ENCODE measurements at places on chromosomes 7 and 10.

DNA sequence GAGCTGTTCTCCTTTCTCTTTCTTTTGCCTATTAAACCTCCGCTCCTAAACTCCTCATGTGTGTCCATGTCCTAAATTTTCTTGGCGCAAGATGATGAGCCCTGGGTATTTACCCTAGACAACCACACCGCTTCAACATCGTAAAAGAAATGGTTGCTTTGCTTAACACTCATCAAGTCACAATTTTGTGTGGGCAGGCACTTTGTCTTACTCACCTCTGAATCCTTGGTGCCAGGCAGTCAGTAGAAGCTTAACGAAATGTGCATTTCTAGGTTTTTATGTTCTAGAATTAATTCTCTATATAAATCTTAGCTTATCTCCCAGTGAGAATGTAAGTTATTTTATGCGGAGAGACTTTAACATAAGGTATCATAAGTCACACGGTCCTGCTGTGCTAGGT, 478.7 kb downstream of the CALN1 start:
- DNase-seq = no peak

DNA sequence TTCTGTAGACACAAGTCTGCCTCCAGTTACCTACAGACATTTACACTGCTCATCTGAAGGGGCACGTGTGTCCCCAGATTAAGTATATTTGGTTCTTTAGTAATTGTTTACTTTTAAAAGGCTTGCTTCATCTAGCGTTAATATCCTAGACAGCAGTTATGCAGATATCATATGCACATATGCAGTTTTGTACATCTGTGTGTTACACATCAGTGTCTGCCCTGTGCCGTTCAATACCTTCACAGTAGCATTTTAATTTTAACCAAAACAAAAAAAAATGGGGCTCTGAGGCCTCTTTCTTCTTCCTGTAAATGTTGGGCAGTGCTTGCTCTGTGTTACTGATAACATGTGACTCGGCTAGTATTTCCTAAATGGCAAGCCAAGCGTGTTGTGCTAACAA, 331.4 kb upstream of the MGMT start:
- DNase-seq = no peak

- peak; percentile 92 for DNase-seq
These were observed at the start of gene DNAAF5 for GRCh38 chr7:726084-726853. TSS of gene DNAAF5 (plus strand) at chr7:726699. CDS start at chr7:726721, 22 bp downstream.

- no peak for DNase-seq
These were observed 34.8 kb upstream of the ZMIZ2 start for GRCh38 chr7:44713680-44714335.

GRCh38 chr7:128860158-128861073, 2.2 kb upstream of the ATP6V1F start:
- no peak for DNase-seq

GRCh38 chr10:112456533-112456932, 9.5 kb downstream of the VTI1A start:
- DNase-seq = no peak

- no peak for DNase-seq
These were observed 10.6 kb downstream of the ZYX start for GRCh38 chr7:143391462-143392404.

DNA sequence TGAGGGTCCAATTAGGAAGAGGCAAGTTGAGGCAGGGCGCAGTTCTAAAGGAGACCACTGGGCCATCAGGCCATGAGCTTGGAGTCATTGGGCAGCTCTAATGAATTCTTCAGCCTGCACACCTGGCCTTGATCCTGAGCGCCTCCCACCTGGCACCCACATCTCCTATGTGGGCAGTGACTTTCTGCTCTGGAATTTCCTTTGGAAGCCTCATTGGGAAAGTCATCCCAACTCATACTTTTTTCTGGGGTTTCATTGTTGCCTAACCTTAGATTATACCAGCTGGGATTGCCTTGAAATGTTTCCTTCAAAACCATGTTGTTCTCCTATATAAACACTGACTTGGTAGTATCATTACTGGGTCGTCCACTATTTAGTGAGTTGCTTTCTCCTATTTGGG, 54.1 kb downstream of the PLPP4 start:
- DNase-seq = peak; percentile 66

DNA sequence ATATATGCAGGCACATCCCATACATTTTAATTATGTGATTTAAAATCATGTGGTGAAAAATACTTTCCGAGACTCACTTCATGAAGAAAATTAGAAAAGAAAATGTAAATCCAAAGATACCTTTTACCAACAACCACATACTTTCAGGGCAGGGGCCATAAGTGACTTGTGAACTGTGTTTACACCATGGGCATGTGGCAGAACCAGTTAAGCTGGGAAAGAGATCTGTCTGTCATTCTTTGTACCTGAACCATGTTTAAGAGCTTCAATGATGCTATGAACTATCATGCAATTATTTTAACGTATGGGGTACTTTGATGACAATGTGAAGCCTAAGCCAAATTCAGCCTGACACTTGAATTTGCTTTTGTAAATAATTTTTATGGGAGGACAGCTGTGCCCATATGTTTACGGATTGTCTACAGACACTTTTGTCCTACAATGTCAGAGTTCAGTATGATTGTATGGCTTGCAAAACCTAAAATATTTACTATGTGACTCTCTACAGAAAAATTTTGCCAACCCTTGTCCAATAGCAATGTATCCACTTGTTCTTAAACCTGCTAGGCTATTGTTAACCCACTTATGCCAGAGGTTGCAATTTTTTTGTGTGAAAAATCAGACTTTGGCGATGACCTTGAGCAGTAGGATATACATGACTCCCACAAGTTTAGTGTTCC, 654.6 kb downstream of the TNS3 start:
- DNase-seq = no peak

- DNase-seq = no peak
These were observed 114.8 kb upstream of the PLPP4 start for GRCh38 chr10:120342115-120342714.

DNA sequence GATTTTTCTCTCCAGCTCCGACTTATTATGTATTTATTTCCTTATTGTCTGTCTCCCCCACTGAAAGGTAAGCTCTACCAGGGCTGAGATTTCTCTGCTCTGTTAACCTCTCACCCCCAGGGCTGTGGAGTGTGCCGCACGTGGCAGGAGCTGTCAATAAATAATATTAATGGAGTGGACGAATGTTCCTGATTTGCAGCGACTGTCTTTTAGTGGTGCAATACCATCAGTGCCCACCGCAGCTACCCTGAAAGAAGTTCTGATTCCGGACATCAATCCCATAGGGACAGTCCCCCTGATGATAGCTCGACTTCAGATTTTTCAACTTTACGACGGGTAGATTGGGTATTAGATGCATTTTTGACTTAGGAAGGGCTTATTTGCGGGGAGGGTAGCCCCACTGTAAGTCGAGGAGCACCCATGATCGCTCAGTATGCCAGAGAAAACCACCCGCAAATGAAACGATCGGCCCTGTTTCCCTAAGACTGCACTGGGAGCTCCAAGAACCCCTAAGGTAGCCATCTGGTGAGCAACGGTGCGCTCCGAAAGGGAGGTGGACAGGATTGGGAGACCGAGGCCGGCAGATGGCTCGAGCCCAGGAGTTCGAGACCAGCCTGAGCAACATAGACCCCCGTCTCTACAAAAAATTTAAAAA, 986 bp upstream of the PPP2R2D start:
- peak; percentile 33 for DNase-seq

DNA sequence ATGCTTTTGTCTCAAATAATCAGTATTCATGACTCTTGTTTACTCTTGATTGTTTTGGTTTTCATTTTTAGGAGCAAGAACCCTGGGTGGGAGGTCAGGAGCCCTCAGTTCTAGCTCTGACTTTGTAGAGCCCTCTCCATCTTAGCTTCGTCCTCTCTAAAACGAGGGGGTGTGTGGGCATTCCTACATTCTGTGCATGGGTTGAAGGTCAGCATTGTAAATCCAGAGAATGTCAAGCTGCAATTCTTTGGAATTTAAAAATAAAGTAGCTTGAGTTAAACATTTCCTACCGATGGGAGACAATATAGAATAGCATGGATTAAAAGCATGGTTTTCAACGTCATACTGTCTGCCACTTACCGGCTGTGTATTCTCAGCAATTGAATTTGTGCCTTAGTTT, 128.3 kb downstream of the PRPF18 start:
- no peak for DNase-seq

DNA sequence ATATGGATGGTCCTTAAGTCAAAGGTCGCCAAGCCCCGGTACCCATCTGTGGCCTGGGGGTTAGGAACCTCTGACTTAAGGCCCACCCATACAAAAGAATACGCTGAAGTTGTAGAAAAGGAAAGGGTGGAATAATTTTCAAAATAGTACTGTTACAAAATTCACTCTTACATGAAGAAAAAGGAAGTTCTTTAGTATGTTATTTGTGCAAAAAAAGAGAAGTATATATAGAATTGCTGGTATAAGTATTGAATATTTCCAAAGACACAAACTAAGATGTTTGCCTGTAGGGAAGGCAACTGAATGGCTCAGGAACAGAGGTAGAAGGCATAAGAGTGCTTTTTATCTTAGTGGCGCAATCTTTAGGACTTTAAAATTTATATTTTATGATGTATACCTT, 78.7 kb downstream of the PRLHR start:
- DNase-seq = no peak

DNA sequence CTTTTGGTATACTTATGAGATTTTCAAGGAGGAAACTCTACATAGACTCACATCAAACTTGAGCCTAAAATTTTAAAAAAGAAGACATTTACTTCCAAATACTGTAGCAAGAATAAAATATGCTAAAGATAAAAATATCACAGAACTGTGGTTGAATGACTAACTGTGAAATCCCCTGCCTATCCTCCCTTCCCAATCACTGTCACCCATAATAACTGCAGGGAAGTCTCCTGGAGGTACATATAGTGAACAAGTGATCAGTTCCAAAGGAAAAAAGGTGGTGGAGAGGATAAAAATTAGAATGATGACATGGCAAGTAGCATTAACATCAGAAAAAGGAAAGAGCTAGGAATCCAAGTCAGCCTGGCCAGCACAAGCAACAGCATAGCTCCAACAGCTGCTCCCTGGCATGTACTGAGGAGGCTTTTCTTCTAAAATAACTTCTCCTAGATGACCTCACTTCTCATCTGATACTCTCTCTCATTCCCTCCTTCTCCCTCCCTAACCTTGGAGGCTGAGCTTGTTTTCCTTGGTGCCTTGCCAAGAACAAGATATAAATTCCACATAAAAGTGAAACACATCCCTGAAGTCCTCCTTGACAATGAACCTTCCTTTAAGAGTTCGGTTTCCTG, 124.0 kb downstream of the IQUB start:
- DNase-seq = no peak

DNA sequence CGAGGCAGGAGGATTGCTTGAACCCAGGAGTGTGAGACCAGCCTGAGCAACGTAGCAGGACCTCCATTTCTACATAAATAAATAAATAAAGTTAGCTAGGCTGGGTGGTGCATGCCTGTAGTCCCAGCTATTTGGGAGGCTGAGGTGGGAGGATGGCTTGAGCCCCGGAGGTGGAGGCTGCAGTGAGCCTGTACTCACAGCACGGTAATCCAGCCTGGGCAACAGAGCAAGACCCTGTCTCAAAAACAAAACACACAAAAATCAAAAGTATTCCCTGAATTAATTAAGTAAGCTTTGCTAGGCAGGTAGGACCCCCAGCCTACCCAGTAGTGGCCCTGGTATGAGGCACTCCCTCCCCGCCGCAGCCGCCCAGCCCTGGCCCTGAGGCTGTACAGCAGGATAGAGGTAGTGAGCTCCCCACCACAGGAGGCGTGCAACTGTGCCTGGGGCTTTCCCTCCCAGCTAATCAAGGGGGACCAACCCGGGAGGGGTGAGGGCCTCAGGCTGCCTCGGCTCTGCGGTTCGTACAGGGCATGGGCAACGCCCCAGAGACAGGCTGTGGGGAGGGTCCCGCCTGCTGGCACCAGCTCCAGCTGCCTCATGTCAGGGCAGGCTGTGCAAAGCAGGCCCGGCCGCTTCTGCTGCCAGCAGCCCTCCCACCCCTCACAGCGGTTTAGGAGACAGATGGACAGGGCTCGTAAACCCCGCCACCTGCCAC, 1.0 kb upstream of the CYP2W1 start:
- no peak for DNase-seq

DNA sequence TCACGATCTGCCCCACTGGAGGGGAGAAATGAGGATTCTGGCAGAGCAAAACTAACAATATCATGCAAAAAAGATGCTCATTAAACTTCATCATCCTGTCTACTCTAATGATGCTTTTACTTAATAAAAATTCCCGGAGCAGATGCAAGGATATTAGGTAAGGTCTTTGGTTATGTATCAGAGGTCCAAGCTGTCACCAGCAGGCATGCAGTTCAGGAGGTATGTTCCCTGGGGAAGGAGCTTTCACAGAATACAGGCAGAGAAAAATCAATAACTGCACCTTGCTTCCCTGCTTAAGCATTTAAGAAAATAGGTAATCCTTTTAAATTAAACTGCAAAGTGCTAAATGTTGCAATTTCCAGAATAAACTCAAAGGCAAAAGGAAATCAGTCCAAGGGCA, 81.6 kb upstream of the C1QL3 start:
- no peak for DNase-seq

- no peak for DNase-seq
These were observed 10.5 kb upstream of the TRIM24 start for GRCh38 chr7:138449580-138449979.

DNA sequence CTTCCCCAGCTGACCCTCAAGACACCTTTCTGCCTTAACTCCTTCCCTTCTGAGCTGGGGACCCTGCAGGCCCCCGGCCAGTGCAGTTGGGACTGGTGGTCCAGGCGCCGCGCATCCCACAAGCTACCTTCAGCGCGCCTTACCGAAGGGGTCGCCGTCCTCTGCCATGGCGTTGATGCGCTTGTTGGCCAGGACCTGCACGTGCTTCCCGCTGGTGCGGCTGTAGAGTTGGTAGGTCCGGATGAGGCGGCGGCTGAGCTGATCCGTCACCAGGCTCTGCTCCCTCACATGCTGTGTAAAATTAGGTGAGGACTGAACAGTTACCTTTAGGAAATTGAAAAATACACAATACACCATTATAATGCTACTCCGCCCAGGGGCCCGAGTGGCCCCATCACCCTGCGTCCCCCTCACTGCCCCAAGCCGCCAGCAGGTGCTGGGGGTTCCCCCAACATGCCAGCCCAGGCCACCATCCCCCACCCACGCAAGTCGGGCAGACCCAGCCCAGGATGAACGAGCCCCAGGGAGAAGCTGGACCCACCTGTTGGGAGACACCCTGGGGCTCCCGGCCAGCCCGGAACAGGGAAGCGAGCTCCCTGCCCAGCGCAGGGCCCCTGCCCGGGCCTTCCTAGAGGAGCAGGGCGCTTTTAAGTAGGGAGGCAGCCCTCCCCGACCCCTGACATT, 1.2 kb downstream of the FGF8 start:
- no peak for DNase-seq

DNA sequence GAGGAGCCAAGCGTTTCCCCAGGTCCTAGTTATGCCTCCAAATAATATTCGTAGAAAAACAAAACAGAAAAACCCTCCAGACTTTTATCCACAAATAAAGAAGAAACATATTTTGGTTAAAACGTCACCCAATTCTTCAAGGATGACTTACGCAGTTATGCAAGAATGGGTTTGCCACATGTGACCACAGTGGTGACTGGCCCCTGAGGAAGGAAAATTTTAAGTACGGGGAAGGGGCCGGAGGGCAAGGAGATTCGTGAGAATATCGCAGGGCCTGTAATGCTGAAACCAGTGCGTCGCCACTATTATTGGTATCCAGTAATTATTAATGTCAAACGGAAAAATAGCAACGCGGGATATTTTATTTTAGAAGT, 537 bp upstream of the MRPS24 start:
- peak; percentile 44 for DNase-seq
